ENCODE measurements at places on chromosomes 1 and 21.

DNA sequence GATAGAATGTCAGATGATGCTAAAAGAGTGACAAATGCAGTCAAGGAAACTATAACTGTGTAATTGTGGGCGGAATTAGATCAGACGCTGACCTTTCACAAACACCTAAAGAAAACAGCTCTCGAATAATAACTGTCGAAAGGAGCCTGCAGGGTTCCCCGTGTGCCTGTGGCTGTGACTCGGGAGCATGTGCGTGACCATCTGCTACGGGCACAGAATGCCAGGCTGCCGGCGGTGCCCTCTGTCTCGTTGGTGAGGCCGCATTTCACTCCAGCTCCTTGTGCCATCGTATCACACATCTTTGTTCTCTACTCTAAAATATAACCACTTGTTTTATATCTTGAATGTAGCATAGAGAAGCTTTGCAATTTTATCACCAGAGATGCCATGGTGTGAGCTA, 267.8 kb upstream of the FMN2 start:
- no peak for DNase-seq

GRCh38 chr1:65554829-65555228, 134.4 kb downstream of the LEPR start:
- no peak for DNase-seq

- no peak for DNase-seq
Observed at GRCh38 chr1:94773296-94773809, 46.8 kb upstream of the SLC44A3 start.

DNA sequence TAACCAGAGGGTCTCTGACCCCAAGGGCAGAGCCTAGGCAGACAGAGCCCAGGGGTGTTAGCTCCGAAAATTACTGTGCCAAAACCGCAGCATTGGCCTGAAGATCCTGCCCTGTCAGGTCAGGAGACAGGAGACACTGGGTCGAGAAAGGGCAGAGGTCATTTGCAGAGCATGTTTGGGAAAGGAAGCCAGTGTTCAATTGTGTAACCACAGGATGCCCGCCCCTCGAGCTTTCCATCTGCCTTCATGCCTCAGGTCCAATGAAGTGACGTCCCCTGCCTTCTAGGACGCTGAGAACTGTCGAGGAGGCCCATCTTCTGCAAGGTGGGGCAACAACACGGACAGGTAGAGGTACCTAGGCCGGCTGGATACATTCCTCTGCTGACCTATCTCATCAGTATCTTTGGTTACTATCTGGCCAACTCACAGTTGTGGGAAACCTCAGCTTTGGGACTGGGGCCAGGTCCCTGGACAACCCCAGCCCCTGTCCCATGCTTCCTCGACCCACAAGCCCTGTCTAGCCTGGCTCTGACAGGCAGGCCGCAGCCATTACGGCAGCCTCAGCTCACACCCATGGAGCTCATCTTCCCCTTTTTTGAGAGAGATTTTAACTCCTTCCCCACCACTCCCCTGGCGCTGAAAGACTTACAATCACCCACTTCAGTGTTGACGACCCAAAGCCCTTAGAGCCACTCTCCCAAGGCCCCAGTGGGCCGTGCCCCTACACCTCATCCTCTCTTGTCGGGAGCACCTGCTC, 1.3 kb downstream of the ARL8A start:
- DNase-seq: no peak

DNA sequence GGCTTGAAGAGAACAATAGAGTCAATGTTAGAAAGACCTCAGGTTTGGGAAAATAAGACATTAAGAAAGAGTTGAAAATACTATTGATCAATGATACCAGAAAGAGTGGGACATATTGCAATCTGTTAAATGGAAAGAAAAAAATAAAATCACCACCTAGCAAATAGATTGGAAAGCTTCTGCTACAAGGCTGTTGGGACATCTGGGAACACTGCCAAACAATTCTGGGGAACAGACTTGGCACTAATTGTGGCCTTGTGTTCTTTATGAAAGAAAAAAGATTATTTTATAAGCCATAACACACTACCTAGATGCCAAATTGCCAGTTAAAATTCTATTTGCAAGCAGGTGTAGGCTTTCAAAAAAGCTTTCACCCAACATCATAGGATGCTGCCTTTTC, 137.8 kb downstream of the TSEN15 start:
- DNase-seq: no peak

DNA sequence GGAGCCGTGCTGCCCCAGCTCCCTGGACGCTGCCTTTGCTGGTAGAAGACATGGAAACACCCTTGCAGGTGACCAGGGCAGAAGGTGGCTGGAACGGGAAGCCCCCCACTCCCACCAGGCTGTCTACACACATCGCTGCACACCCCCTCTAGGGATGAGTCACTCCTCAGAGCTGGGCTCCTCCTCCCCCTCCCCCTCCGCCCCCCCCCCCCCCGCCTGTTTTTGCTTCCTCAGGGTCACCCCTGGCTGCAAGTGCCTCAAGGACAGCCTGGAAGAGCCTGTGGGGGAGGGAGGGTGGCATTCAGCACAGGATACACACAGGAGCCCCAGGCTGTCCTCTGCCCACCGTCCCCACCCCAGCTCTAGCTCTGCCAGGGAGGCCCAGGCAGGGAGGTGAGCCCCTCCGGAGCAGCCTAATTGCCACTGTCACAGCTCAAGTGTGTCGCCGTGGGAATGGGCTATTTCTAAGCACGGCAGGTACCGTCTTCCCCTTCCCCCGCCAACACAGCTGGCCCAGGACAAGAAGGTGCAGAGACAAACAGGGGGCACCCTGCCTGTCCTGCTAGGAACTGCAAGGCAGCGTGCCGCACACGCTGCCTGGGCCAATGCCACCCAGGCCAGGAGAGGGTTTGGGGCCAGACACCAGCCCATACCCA, 2.5 kb downstream of the FNDC10 start:
- no peak for DNase-seq

DNA sequence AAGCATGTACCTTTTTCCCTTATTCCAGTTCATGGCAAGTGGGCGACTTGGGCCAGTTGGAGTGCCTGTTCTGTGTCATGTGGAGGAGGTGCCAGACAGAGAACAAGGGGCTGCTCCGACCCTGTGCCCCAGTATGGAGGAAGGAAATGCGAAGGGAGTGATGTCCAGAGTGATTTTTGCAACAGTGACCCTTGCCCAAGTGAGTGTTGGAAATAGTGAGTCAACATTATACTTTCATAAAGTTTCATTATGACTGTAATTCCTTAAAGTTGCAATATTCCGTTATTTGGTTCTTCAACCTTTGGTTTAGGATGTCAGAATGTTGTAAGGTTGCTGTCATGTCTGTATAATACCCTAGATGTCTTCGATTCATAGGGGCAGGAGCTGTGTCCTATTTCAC, 230.5 kb downstream of the TPR start:
- no peak for DNase-seq

- DNase-seq: peak; percentile 71
Observed at GRCh38 chr1:152034324-152034653, 2.5 kb downstream of the S100A11 start.

GRCh38 chr1:152107031-152107983, 7.9 kb downstream of the TCHH start:
- no peak for DNase-seq

DNA sequence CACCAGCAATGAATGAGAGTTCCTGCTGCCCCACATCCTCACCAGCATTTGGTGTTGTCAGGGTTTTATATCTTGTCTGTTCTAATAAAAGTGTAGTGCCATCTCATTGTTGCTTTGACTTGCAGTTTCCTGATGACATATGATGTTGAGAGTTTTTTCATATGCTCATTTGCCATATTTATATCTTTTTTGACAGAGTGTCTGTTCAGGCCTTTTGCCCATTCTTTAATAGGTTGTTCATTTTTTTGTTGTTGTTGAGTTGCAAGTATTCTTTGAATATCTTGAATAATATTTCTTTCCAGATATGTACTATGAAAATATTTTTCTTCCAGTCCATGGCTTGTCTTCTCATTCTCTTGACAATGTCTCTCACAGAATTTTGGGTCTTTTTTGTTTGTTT, 111.7 kb upstream of the KCNJ15 start:
- DNase-seq: no peak

- DNase-seq: no peak
Observed at GRCh38 chr21:45325206-45326168, 37.8 kb upstream of the POFUT2 start.

GRCh38 chr1:184416481-184416880, 29.7 kb downstream of the C1orf21 start:
- no peak for DNase-seq

- no peak for DNase-seq
Observed at GRCh38 chr1:210434223-210434622, 105.5 kb downstream of the HHAT start.

GRCh38 chr1:56397409-56397808, 182.0 kb downstream of the PLPP3 start:
- DNase-seq: no peak

- no peak for DNase-seq
Observed at GRCh38 chr1:55081905-55082296, 42.6 kb downstream of the PCSK9 start.

GRCh38 chr1:17016317-17016661, 4.6 kb upstream of the ATP13A2 start:
- peak; percentile 68 for DNase-seq

DNA sequence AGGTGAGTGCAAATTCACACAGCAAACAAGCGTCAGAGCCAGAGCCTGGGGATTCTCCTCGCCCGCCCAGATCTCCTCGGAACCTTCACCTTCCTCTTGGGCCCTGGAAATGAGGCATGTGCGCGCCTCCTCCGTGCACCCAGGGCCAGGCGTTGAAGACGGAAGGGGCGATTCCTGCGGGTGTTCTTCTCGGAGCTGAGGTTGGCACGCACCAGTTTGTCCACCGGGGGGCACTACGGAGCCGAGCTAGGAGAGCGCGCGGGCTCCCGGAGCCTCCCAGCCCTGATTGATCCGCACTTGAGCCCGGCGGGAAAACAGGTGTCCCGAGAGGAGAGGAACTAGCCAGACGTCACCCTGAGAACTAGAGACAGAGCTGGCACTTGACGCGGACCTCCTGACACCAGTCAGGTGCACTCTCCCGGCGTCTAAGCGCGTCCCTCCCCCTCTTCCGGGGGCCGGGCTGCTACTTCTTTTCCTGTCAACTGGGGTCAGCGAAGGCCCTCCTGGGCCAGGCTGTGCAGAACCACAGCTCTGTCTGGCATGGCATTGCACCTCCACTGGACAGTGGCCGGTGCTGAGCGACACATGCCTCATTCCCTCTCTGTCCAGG, 18.3 kb upstream of the SERINC2 start:
- DNase-seq: peak; percentile 52

GRCh38 chr1:7554385-7555235, 216.5 kb upstream of the VAMP3 start:
- DNase-seq: no peak

GRCh38 chr21:37119421-37120218, 46.6 kb downstream of the TTC3 start:
- DNase-seq: no peak

- DNase-seq: peak; percentile 50
Observed at GRCh38 chr1:8055973-8056372, 29.9 kb upstream of the ERRFI1 start.

DNA sequence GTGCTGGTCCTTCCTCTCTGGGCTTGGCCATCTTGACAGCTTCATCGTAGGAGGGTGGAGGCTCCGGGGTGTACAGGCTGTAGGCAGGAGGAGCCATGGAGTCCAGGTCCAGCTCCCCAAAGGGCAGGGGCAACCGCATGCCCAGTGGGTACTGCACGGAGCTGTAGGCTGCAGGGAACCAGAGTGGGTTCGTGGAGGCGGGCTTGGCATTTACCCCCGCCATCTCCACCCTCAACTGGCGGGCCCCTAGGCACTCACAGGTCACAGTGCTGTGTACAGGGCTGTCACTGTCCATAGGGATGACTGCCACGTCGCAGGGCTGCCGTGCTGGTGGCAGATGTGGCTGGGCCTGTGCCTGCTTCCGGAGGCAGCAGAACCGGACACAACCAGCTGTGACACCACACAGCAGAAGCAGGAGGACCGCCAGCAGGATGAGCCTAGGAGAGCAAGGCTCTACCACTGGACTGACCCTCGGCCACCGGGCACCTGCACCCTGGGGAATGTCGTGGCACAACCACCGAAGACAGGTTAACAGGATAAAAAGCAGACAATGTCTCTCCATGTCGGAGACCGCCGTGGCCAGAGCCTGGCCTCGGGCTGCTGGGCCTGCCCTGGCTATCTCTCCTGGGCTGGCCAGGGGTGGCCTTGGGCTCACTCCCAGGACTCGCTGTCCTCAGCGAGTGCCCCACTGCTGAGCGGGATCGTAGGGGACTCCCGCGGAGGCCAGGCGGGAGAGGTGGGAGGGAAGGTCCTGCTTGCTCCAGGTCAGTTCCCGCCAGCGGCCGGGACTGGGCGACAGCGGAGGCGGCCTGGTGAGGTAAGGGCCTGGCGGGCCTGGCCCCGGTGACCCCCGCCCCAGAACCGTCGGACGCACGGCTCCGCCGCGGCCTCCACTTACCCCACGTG, 831 bp downstream of the TMEM52 start:
- no peak for DNase-seq

DNA sequence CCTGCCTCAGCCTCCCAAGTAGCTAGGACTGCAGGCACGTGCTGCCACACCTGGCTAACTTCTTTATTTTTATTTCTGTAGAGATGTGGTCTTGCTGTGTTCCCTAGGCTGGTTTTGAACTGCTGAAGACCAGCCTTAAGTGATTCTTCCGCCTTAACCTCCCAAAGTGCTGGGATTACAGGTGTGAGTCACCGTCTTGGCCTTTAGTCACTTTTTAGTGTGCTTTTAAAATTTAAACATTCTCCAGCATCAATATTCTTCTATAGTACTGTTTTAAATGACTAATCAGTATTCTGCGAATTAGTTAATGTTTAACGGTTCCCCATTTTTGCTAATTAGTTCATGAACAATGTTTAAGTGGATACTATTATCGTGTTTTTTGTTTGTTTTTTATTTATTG, 60.6 kb downstream of the DYRK1A start:
- no peak for DNase-seq

DNA sequence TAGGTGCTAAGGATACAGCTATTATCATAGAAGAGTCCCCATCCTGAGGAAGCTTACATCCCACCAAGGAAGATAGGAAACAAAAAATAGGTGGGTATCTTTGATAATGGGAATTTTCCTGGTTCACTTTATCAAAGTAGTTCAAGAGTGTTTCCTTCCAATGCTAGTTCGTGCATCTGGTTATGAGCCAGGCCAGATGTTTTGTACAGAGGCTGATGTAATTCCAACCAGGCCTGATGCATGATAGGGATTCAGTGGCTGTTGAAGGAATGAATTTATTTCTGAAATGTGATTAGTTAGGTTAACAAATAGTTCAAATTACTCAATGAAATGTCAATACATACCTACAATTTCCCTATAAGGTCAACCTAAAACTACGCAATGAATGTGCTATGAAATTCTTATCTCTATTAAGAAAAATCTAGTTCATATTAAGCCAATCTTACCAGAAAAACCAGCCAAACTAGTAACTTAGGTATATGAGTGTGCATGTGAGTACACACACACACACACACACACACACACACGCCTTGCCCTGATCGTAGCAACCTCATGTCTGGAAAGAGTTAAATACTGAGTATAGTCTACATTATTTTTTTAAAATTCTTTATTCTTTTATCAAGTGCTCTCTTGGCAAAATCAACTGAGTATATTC, 9.5 kb upstream of the ZBTB18 start:
- DNase-seq: no peak

GRCh38 chr1:193767886-193768285, 581.5 kb upstream of the B3GALT2 start:
- DNase-seq: no peak
